HS-27A (cell line): ENCODE measurements at places on chromosomes 11 and 22.

DNA sequence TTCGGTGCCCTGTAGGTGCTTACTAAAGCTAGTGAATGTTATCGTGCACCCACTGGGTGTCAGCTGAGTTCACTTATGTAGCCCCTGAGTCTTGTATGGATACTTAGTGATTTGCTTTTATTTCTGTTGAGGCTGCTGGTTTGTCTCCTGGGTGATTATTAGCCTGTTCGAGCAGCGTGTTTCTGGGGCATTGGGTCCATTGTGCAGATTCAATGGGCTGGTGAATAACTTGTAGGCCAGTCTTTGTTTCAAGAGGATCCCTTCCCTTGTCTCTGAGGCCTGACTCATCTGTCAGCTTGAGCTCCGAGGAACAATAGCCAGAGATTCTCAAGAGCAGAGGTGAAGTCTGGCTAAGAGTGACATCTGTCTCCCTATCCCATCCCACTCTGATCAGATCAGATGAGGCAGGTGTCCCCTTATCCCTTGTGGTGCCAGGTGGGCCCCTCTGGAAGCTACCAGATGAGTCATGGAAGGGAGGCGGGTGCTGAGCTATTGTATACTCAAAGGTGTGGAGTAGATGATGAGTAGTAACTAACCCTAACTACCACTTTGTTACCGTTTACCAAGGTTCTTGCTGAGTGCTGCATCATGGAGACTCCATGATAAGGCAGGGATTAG lies 3.7 kb downstream of the MIAT start:
- DNase-seq, result no peak

DNA sequence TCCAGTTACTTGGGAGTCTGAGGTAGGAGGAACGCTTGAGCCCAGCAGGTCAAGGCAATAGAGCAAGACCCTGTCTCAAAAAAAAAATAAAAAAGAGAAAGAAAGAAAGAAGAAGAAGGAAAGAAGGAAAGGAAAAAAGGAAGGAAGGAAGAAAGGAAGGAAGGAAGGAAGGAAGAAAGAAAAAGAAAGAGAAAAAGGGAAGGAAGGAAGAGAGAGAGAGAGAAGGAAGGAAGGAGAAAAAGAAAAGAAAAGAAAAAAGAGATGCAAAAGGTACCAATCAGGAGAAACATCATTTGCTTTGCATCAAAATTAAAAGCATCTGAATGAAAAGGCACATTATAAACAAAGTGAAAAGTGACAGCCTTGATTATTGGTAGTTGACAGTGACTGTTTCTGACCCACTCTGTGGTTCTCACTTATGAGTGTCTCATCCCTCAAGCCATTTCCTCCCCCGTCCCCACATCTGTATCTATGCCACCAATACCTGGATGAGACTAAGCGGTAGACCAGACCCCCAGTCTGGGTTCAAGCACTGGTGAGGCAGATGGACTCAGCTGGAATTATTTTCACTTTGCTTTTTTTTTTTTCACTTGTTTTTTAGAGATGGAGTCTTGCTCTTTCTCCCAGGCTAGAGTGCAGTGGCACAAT lies 33.0 kb upstream of the XBP1 start:
- no peak for DNase-seq

DNA sequence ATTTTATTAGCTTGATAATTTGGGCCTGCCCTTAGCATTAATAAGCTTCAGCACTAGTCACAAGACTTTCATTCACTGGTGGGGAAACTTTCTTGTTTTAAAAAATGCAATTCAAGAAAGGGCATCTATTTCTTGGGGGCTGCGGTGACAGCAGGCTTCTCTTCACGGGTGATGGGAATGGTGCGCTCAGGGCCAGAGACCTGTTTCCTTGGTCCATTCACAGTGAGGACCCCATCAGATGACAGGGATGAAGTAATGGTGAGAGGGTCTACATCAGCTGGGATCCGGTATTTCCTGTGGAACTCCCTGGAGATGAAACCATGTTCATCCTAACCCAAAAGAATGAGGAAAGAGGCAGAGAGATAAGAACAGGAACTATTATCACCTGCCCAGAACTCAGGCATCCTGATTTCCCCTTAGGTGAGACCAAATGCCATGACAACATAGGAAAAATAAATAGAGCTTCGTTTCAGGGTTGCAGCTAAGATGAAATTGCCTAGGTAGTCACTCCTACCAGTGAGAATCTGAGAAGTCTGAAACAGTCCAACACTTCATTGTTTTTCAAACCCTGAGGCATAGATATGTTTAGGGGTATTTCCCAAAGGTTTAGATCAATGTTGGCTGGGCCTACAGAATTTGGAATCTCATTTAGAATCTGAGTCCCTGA lies 2.8 kb downstream of the CRYAB start:
- DNase-seq, result no peak

- no peak for DNase-seq
Measured at GRCh38 chr11:3153291-3153861, 11.7 kb downstream of the OSBPL5 start.
